HuH-7 (cell line): ENCODE measurements at places on chromosomes 7 and 10.
A peak's percentile ranks its signal among the peaks of the same experiment; 100 is the strongest.

DNA sequence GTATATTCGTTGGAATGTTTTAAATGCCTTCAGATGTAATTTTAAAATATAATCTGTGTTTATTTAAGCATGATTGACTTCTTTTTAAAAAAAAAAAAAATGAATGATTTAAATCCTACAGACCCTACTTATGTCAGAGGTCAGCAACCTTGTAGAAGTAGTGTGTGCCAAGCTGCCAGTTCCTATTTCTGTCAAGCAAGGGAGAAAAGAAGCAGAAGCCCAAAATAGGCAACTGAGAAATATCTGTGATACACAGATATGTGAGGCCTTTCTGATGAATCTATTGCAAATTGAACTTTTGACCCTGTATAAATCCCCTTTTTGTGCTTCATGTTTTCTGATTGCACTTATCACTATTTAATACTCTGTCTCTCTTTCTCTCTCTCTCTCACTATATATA is 199.5 kb downstream of the LRRN3 start:
- no peak for DNase-seq

DNA sequence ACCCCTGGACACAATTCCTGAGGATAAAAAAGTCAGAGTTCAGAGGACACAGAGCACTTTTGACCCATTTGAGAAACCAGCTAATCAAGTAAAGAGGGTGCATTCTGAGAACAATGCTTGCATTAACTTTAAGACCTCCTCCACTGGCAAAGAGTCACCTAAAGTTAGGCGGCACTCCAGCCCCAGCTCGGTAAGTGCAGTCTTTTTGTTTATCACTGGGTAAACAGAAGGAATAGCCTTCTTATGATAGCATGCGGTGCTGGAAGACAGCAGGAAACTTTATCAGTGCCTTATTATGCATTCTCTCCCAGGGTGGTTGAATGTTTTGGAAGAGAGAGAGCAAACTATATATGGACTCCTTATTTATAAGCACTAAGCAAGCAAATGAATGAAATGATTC is 130.5 kb downstream of the CDK14 start:
- no peak for DNase-seq

- DNase-seq, result no peak
These were observed 608.0 kb upstream of the NRP1 start for GRCh38 chr10:33942508-33942907.

- DNase-seq, result no peak
These were observed 39.6 kb upstream of the CCDC6 start for GRCh38 chr10:59945991-59946390.

GRCh38 chr7:26182283-26182682 is 18.3 kb downstream of the HNRNPA2B1 start:
- no peak for DNase-seq

GRCh38 chr7:142024547-142024946 is 28.9 kb downstream of the MGAM start:
- no peak for DNase-seq

DNA sequence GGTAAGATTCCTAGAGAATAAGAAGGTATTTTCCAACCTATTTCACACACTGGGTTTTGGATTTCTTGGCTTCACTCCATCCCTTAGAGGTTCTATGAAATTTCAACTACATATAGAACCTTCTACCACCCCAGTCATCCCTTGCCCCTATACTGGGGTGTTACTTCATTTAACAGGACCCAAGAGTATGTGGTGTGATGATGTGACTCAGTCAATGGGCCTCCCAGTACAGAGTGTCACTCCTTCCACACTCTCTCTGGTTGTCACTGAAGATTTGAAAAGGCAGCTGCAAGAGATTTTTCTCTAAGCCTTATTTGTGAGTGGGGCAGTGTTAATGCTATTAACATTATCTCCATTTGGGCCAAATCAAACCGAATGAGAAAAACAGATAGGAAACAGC is 33.5 kb downstream of the FGFBP3 start:
- no peak for DNase-seq

DNA sequence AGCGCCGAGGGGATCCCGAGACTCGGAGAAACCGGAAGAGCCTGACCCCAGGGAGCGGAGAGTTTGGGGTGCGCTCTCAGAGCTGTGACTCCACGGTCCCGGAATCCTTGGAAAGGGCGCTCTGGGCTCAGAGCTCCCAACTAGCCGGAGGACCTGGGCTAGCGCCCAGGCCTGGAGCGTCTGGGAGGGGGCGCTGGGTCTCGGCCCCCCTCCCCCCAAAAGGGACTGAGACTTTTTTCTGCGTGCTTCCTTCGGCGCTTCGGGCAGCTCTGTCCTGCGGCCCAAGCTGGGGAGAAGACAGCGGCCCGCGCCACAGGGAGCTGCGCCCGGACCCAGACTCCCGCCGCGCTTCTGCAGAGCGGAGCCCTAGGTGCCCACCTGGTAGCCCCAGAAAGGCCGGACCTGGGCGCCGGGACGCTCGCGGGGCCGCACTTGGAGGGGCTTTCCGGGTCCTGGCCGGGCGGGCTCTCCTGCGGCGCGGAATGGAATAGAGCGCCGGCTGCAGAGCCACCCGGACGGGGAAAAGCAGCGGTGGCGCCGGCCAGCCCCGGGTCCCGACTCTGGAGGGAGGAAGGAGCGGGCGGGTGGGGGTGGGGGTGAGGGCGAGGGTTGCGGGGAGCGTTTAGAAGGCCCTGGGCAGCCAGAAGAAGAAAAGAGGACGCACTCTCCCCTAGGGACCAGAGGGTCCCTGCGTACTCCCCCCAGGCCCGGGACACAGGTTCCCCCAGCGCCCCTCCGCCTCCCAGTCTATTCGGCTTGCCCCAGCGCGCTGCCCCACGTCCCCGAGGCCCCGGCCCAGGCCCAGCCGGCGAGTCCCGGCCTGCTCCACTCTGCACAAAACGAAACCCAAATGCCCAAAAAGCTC is 4.7 kb downstream of the ZNF503 start:
- peak; percentile 60 for DNase-seq

GRCh38 chr10:33055625-33056024 is 97.6 kb upstream of the ITGB1 start:
- no peak for DNase-seq
